Stimulated activated CD8-positive, alpha-beta memory T cell treated with anti-CD3 and anti-CD28 coated beads, Interleukin-4, amount 100 ng/mL, for 1 hour (primary cell): ENCODE measurements at places on chromosomes 7 and 10.

GRCh38 chr10:16788125-16788524 is 29.1 kb downstream of the RSU1 start:
- DNase-seq, result no peak

- no peak for DNase-seq
These were observed 56.0 kb downstream of the NKX6-2 start for GRCh38 chr10:132729810-132730572.

DNA sequence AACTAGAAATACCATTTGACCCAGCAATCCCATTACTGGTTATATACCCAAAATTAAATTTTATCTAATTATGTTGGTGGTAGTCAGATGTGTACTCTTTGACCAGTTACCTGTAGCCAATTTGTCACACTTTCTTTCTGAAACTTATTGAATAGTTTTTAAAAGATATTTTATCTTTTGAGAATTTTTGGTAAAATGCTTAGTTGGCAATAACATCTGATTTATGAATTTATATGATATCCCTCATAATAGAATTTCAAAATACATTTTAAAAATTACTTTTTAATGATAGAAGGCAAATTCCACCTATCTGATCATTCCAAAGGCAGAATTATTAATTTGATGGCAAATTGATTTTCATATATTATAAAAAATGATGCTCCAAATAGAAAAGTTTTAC is 569.3 kb downstream of the ATRNL1 start:
- no peak for DNase-seq

- DNase-seq, result no peak
These were observed 255.8 kb upstream of the PHYHIPL start for GRCh38 chr10:58920655-58921003.

DNA sequence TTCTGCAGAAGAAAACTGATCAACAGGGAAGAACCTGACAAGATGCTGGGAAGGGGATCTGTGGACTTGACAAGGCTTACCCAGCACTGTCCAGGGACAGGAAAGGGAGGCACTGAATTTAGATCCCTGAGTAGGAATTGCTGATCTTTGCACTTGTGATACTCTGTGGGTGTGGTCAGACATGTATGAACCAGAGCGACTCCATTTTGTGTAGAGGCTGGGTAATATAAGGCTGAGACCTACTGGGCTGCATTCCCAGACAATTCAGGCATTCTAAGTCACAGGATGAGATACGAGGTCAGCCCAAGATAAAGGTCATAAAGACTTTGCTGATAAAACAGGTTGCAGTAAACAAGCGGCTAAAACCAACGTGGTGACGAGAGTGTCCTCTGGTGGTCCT is 60.7 kb downstream of the CCDC3 start:
- no peak for DNase-seq

GRCh38 chr7:35032166-35032565 is 5.1 kb downstream of the DPY19L1 start:
- no peak for DNase-seq

GRCh38 chr7:91424371-91424770 is 160.1 kb downstream of the FZD1 start:
- no peak for DNase-seq

DNA sequence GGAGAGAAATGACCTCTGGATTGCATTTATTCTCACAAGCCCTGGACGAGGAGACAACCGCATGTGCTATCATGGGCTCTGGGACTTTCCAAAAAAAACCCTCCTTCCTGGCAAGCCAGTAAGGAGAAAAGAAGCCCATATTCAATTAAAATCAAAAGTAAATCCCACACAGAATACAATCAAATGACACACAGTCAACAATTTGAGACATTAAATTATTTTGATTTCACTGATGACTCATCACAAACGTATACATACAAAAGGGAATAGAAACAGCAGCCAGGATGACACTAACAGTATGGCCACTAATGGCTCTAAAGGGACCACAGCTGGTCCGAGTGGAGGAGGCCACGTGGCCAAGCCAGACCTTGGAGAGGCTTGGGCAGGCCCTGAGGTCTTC is 24.9 kb downstream of the LRRC20 start:
- no peak for DNase-seq

DNA sequence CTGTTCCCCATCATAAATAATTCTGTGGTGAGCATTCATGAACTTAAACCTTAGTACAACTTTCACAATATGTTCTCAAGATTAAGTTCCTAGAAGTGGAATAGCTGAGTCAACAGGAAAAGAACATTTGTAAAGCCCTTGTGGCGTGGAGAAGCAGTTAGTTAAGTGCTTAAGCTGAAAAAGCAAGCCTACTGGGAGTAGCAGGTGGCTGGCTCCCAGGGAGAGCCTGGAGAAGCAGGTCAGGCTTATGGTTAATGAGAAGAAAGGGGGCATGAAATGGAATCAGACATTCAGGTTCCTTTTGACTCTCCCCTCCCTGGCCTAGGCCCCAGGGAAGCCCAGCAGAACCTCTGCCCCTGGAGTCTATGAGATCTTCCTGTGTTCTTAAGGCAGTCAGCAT is 35.3 kb downstream of the VSTM4 start:
- no peak for DNase-seq

DNA sequence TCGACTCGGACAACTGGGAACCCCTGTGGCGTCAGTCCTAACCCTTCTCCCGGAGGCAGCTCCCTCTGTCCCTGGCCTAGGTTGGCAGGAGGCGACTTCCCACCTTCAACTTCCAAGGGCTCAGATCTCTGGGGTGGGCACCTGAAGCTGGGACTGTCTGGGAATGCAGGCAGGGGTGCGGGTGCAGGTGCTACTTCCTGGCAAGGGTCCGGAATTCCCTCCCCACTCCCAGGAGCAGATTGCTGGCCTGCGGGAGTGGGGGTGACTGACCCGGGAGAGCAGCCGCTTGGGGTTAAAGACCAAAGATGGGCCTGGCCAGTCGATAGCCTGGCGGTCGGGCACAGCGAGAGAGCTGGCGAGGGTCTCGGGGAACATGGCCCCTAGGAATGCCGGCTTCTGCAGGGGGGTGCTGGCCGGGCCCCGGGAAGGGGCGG is 387 bp downstream of the EPHA1 start:
- DNase-seq, result no peak

- DNase-seq, result no peak
These were observed 9.2 kb upstream of the SFRP5 start for GRCh38 chr10:97780841-97781617.

GRCh38 chr10:36354633-36355032 is 712.5 kb upstream of the FZD8 start:
- DNase-seq, result no peak

DNA sequence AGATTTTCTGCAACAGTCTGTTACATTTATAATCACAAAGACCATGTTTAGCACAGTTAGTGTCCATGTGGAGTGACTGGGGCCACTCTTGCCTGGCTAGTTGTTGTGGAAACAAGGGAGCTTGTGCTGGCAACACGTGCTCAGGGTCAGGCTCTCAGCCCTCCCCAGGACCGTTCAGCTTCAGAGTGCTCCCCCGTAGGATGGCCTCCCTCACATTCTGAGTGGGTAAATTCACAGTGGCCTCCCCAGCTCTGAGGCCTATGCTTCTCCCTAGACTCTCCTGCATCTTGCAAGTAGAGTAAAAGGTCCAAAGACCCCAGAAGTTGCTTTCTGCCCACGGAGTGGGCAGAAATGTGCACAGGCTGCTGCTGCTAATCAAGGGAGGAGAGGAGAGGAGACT is 122.3 kb downstream of the ADCY1 start:
- DNase-seq, result no peak

DNA sequence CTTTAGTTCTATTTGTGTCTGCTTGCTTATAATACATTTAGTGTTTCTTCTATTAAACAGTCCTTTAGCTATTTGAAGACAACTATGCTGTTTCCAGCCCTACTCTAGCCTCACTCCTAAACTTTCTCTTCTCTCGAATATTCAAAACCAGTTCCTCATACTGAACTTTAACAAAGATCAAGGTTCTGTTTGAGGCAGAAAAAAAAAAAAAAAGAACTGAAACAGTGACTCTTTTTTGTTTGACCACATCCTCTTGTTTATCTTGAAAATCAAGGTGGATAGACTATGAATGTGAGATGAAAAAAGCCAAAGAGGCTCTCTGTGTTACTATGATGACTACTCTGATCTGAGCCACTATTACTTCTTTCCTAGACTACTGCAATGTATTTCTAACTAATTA is 154.3 kb downstream of the ZNF365 start:
- no peak for DNase-seq
